Activated T-cell treated with anti-CD3 and anti-CD28 coated beads, Interleukin-2, amount 50 U/mL, for 48 hours (primary cell): ENCODE measurements at places on chromosomes 13 and 19.

DNA sequence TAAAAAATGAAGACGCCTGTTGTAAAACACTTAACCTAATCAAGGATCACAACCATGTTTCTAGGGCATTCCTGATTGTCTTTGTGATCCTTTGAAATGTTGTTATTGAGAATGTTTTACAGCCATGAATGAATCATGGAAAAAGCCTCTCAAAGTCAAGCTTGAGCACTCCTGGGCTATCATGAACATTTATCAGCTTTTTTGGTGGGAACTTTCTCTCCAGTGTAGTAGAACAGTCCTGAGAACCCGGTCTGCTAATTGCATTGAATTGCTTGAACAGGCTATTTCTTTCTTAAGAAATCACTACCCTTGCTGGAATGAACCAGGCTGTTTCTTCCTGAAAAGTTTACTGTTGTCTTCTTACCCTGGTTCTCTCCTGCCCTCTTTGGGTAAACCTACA, 516.5 kb downstream of the FGF9 start:
- no peak for DNase-seq

- DNase-seq = no peak
Observed at GRCh38 chr19:33133438-33134031, 1.6 kb downstream of the WDR88 start.

DNA sequence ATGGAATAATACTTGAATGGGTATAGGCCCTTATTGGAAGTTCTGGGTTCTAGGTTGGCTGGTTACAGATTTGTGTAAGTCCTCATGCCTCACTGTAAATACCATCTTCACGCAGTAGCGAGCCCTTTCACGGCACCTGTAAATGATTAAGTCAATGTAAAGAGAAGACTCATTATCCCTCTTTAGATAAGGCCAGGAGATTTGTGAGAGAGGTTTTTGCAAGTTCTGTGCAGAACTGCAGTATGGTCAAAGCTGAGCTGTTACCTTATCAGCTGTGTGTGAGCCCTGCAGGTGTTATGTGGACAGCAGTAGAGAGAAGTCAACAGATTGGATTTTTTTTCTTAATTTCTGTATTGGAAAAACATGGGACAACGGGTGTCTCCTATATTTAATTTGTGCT, 141.6 kb downstream of the SHISA2 start:
- no peak for DNase-seq

DNA sequence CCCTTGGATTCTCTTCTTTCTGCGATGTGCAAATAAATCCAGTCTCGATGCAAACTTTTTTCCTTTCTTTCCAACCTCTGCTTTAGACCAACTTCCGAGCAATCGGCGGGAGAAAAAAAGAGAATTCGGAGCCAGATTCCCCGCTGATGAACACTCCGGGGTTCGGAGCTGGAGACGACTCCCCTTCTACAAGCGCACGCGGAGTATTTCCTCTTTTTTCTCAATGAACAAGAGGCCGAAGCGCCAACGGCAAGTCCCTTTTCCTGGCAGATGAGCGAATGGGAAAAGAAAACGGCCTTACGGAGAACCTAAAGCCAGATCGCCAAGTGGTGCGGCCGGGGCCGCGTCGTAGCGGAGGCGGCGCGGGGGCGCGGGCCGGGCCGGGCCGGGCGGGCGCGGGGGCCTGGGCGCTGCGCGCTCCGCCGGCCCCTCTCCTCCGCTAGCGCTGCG, 250 bp downstream of the SPRY2 start:
- peak; percentile 48 for DNase-seq

GRCh38 chr19:29449371-29449770, 76.4 kb upstream of the VSTM2B start:
- DNase-seq = no peak

GRCh38 chr13:100356889-100357288, 231.7 kb downstream of the GGACT start:
- DNase-seq = no peak

- peak; percentile 87 for DNase-seq
Observed at GRCh38 chr13:48749699-48750473, 96.2 kb downstream of the CYSLTR2 start.
